ENCODE measurements at places on chromosomes 7 and 10.

DNA sequence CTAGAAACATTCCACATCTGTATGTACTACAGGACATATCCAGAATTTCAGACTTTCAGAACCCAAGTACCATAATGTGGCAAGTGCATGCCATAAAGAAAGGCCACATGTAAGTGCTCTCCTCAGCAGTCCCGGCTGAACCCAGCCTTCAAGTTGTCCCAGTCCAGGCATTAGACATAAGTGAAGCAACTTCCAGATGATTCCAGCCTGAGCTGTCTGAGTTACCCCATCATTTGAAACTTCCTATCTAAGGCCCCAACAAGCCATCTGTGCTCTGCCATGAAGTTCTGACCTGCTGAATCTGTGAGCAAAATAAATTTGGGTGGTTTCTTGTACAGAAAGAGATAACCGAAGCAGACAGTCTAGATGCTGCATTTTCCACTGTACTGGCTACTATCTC, 218.8 kb downstream of the IPMK start:
- no peak for DNase-seq

DNA sequence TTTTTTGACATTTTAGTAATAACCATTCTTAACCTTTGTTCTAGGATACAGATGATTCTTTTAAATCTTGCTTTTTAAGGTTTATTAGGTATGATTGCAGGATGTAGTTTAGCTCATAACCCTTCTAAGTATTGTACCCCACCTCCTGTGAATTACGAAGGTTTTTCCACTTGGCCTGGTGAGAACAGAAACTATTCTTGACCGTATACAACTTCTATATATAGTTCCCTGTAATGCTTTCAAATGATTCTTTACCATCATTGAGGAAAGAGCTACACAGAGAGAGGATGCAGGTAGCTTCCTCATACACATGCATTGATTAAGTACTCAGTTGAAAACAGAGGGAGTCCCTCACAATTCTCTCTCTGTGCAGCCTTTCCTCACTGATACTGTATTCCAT, 86.3 kb downstream of the PALS2 start:
- DNase-seq: no peak

GRCh38 chr7:50475340-50475739, 25.2 kb upstream of the FIGNL1 start:
- no peak for DNase-seq

GRCh38 chr7:5627745-5628547, 153.5 kb downstream of the RNF216 start:
- no peak for DNase-seq

- no peak for DNase-seq
Observed at GRCh38 chr7:84154991-84155781, 39.4 kb downstream of the SEMA3A start.

DNA sequence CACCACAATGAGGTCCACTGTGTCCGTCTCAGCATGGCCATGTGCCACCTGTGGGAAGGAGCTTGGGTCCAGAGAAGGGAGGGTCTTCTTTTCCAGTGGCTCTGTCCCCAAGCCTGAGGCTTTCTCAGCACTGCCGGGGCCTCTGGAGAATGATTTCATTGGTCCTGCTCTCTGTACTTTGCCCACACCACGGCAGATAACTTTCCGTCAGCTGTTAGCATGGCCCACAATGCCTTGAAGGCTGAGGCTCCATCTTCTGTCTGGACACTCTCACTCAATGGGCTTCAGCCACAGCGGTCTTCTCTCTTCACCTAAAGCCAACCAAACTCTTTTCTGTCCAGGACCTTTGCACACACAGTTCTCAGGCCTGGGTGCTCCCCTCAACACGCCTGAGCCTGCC, 192.5 kb downstream of the CXCL12 start:
- no peak for DNase-seq

- no peak for DNase-seq
Observed at GRCh38 chr7:29435167-29435566, 128.5 kb upstream of the PRR15 start.

- DNase-seq: no peak
Observed at GRCh38 chr7:100208911-100209408, 10.8 kb upstream of the PVRIG start.

GRCh38 chr7:121510858-121511482, 114.9 kb upstream of the FAM3C start:
- DNase-seq: no peak

- no peak for DNase-seq
Observed at GRCh38 chr10:70889291-70889690, 926 bp upstream of the PCBD1 start.

GRCh38 chr7:8205537-8205936, 56.4 kb downstream of the ICA1 start:
- no peak for DNase-seq

DNA sequence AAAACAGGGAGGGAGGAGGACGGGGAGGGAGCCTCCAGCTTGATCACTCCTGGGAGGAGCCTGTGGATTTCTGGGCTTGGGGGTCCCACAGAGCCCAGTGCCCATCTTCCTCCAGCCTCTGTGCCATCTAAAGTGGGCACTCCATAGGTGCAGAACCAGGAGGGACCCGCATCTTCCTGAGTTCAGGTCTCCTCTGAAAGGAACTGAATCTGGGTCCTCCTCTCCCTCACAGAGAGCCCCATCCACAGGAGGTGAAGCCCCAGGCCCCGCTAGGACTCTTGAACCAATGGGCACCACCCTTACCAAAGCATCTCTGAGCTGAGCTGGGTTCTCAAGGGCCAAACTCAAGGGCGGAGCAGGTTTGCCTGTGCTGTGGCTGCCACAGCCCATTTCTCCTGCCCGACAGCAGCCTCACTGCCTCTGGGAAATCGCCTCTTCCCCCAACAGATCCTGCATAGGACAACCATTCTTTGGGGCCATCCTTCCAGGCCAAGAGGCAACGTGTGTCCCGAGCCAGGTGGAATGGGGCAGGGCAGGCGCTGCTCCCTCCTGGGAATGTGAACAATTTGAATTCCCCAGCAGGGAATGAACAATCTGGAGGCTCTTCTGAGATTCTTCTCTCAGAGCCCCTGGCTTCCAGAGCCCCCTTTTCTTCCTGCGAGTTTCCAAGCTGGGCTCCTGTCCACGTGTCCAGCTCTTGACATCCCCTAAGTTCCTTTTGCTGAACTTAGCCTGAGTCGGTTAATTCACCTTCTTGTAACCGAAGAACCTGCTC, 411.0 kb upstream of the FOXK1 start:
- no peak for DNase-seq

DNA sequence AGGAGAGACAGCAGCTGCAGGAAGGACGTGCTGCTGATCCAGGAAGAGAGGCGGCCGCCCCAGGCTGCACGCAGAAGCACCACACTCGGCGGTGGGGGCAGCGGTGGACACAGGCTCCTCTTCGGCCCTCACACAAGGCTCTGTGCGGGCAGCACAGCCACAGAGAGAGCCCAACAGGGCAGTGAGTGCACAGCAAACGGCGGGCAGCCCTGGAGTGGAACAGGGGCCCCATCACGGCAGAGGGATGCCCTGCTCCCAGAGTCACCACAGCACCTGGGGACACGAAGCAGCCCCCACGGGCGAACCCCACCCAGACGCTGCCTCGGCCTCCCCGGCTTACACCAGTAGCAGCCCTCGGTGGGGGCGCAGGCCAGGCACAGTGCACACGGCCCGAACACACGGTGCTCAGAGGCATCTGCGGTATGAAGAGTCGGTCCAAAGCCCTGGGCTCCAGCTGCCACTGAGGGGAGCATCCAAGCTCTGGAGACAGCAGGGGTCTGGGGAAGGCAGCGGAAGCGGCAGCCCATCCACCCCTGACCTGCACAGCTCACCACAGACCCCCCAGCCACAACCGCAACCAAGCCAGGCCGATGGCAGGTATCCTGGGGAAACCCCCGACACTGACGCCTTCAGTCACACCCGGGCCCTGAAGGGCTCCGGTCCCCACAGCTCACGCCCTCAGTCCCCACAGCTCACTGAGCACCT, 16.8 kb downstream of the NUDT1 start:
- DNase-seq: no peak

- no peak for DNase-seq
Observed at GRCh38 chr10:50533296-50533695, 90.5 kb downstream of the SGMS1 start.

DNA sequence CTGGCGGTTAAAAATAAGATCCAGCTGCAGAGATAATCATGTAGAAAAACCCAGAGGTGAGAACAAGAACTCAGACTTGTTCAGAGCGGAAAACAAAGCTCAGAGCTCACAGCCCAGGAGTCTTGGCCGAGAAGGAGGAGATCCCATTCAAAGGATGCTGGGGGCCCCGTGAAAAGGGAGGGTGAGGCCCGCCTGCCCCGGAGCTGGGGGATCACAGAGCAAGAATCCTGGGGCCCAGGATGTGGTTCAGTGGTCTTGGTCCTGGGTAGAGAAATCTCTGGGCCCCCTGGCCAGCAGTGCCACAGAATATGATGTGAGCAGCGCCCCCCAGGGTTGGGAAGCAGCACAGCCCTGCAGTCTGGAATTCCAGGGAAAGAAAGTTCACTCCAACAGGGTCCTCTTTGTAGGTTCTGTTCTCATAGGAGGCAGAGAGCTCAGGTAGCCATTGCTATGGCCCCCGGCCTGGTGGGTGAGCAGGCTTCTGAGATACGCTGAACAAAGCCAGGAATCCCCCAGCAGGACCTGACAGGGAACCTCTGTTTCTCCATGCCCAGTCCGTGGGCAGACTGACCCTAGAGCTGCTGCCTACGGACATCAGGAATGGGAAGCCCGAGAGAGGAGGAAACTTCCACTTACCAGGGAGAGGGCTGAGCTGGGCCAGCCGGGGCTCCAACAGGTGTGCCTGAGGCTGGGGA, 77.7 kb upstream of the GNA12 start:
- DNase-seq: no peak

DNA sequence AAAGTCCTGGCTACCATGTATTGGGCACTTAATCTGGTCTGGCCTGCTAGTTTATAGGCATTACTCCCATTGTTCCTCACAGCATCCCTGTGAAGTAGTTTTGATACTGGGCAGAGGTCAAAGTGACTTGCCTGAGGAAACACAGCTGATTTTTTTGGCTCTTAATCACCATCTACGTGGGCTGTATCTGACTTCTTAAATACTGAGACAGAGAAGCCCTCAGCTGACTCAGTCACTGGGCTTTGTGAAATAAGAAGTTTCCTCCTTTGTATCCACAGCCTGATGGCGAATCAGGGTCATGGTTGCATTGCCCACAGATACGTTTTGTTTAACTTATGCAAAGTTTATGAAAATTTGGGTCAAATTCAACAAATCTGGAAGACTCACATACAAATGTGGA, 13.2 kb downstream of the TACR2 start:
- no peak for DNase-seq

- DNase-seq: no peak
Observed at GRCh38 chr10:112898540-112899390, 51.3 kb upstream of the TCF7L2 start.

DNA sequence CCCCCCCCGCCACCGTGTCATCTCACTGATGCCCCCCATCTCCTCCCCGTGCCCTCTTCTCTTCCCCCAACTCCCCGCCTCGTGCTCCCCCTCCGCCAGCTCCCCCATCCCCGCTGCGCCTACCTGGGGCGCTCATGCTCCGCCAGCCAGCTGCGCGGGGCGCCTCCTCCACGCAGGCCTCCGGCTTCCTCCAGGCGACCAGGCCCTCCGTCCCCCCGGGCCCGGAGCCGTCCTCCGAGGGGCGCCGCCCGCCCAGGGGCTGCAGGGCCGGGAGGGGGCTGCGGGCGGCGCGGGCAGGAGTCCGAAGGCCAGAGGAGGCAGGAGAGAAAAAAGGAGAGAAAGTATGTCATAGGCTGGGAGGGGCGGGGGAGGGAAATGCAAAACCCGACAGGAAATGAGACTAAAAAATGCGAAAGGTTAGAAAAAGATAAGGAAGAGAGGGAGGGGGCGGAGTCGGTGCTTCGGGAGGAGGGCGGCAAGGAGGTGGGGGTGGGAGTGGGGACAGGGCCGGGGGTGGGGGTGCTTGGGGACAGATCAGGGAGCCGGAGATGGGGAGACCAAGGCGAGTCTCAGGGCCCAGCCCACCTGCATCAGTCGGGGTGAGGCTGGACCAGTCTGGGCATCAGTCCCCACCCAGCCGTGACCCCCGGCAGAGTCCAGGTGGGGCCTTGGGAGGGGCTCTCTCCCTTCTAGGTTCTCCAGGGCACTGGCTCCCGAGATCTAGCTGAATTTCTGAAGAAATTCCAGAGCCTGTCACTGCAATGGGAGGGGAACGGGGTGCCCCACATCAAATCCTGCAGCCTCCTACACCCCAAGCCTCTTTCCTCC, at the start of gene CARD11:
TSS of gene CARD11 (minus strand) at position 324 of the 828 bp plus-strand sequence. CDS start 85,361 bp downstream, outside the sequence.
- peak; percentile 84 for DNase-seq

Measured in hematopoietic multipotent progenitor cell treated with erythropoietin and hydrocortisone succinate and interleukin-3 and kit ligand, for 4 days (in vitro differentiated cells).